ENCODE measurements at places on chromosomes 2 and 18. TPM values are rescaled to one million over a fixed set of nuclear protein-coding genes. Genes with fewer than 3 reads are reported as not detected.

- DNase-seq, result no peak
Observed at GRCh38 chr2:72137498-72138010, 10.1 kb downstream of the CYP26B1 start.

GRCh38 chr2:28326881-28327505, 65.7 kb upstream of the FOSL2 start:
- no peak for DNase-seq

DNA sequence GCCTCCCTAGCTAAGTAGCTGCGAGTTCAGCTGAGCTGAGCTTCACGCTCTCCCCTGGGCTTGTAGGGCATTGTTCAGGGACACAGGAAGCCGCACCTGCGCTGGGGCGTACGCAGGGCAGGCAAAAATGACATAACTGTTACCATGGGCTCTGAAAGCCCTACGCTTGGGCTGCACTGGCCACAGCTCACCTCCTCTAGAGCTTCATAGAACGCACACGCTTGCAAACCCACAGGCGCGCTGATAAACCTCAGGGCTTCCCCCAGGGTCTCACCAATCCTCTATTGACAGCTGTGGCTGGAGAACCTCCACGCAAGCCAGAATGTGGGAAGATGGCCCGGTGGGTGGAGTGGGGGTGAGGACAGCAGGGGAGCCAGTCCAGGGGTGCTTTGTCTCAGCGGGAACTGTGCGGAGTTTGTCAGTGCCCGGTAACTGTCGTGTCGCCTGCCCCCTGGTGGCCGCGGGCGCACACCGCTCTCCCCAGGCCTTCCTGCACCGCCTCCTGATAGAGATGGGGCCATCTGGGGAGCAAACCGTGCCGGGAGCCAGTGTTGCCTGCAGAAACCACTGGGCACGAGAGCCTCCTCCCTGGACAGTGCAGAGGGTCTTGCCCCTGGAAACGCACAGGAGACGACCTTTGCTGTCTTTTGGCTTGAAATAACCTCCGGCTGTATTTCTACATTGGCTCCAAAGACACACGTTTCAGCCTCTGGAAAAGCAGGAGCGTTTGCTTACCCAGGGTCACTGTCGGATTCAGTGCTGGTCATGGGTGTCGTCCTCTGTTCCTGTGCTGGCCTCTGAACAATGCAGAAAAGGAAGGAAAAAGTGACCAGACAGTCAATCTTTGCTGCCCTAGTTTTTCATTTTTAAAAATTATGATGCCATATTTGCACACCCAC, 17.0 kb upstream of the CIDEA start:
- DNase-seq, result no peak

- DNase-seq, result no peak
Observed at GRCh38 chr2:150309311-150310080, 178.0 kb downstream of the RND3 start.

DNA sequence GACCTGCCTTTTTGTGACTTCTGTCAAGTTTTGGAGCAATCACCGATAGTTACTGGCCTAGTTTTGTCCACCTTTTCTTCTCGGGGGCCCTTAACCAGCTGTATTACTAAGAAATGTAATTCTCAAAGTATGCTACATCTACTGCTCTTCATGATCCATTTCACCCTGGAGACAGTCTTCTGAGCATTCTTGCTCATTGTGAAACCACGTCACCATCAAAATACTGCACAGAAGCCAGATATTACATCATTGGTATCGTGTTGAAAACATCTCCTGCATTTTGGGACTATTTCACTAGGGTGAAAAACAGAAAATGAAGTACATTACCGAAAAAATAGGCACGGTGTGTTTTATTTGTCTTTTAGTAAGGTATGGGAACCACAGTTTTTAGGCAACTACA, 11.7 kb downstream of the LYPD6B start:
- DNase-seq, result no peak

HOXD13 gene
- total RNA-seq, result not detected

DNA sequence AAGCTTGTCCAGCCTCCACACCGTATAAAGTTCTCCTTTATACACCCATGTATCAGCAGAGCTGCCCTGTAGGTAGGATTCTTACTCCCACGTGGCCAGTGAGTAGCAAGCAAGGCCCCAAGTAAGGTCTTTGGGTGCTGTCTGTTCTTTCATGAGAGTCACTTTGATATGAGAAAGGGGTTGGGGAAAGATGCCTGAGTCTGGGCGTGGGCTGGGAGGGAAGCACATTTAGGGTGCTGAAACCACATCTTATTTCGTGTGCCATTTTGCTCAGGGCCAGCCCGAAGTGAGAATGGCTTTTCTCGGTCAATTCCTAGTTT, 436 bp upstream of the ITPRIPL1 start:
- DNase-seq, result no peak

DNA sequence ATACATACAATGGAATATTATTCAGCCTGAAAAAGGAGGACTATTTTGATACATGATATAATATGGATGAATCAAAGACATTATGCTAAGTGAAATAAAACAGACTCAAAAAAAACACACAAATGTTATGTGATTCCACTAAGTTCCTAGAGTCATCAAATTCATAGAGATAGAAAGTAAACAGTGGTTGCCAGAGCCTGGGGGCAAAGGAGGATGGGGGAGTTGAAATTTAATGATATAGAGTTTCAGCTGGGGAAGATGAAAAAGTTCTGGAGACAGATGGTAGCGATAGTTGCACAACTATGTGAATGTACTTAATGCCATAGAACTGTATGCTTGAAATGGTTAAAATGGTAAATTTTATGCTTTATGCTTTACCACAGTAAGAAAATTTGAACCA, 119.7 kb downstream of the METTL4 start:
- no peak for DNase-seq

TMBIM1 gene
- 238 TPM for total RNA-seq

DNA sequence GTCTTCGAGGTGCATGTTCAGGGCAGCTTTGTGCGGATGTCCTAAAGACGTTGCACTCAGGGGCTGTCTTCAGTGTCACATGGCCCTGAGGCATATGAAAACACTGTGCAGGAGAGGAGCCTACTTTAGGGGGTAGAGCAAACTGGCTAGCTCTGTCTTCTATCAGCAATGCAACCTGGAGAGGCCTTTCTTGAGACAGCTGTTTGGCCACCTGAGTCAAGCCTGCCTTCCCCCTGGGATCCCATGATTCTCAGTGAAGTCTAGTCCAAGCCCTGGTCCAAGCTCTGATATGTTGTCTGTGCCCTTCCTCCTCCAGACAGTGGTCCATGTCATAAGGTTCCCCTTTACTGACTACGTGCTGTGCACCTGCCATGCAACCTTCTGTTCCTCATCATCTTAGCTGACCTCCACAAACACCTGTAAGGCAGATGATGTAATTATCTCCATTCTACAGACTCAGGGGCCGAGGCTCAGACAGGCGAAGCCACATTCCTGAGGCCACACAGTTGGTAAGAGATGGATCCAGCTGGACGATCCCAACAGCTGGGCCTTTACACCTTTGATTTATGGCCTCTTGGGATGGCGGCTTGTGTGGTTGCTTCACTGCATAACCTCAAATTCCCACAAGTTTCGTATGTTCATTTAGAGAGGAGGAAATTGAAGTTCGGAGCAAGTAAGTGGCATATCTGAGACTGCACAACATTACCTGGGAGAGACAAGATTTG, 109.9 kb downstream of the COPS8 start:
- DNase-seq, result no peak

Measured in esophagus squamous epithelium (tissue), 5 donors.